ENCODE measurements at places on chromosomes 11 and 22.
A peak's percentile ranks its signal among the peaks of the same experiment; 100 is the strongest.

DNA sequence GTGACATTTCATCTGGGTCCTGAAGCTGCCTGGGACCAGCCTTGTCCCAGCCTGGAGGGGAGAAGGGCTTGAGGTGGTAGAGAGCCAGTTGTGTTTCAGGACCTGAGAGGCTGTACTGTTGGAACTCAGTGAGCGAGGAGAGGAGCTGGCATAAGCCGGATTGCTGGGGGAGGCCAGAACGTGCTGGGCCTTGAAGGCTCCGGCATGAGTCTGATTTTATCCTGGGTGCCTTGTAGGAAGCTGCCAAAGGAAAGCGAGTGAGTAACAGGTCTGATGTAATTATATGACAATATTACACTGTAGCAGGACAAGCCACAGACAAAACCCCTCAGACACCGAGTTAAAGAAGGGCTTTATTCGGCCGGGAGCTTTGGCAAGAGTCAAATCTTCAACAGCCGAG is 17.2 kb downstream of the AP2A2 start:
- DNase-seq: no peak

DNA sequence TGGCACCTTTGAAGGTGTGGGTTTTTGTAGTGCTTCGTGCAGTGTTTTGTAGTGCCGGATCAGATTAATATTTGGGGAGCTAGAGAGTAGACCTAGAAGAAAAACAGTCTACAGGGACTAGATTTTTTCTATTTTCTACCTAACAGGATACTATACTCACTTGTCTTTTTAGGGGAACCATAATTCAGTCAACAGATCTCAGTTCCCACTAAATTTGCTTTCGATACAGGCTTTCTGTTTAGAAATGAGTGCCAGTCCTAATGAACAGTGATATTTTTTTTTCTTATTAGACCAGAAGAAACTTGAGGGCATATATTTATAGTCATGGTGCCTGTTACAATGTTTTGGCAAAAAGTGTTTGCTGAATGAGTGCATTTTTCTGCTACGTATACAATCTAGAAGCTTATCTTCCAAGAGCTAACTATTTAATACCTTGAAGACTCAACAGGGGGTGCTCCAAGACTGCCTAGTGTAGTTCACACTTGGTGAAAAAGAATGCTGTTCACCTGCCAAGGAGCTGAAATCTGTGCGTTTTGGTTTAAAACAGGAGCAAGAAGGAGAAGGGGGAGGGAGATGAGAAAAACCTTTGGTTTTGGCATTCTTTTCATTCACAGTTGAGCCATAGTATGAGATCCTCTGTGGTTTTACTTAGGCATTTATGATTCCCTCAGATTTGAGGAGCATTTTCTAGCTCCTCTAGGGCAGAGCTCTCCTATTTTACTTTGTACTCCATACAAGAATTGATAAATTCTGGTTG is 44.9 kb upstream of the VSTM5 start:
- DNase-seq: peak; percentile 81

DNA sequence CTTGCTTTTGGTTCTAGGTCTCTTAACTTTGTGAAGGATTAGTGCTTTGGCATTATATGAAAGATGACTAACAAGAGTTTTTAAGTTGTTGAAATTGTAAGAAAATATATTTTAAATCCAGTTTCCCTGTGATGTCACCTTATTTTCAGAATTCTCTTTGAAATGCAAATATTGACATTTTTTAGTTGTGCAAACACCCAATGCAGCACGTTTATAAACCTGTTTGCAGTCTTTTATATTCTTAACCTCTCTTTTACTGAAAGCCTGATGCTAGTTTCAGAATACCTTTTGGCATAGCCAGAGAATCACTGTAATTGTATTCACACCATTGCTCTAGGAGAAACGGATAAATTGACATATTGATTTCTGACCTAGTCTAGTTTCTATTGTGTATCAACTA is 42.8 kb upstream of the SLC37A2 start:
- DNase-seq: no peak

DNA sequence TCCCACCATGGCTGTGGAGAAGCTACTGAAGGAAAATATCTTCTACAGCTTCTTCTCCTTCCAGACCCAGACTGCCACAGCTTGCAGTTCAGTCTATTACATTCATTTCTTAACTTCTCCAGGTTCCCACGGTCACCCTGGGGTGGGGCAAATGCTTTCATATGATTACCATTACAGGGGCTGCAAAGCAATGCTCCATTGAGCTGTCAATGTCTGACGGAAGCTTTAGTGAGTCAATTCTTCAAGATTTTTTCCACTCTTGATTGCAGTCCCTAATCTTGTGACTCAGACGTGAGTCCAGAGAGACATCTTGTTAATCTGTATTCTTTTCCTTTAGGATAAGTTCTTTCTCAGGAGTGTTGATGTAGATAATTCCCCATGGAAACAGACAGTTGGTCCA is 233.4 kb upstream of the DDI1 start:
- no peak for DNase-seq

DNA sequence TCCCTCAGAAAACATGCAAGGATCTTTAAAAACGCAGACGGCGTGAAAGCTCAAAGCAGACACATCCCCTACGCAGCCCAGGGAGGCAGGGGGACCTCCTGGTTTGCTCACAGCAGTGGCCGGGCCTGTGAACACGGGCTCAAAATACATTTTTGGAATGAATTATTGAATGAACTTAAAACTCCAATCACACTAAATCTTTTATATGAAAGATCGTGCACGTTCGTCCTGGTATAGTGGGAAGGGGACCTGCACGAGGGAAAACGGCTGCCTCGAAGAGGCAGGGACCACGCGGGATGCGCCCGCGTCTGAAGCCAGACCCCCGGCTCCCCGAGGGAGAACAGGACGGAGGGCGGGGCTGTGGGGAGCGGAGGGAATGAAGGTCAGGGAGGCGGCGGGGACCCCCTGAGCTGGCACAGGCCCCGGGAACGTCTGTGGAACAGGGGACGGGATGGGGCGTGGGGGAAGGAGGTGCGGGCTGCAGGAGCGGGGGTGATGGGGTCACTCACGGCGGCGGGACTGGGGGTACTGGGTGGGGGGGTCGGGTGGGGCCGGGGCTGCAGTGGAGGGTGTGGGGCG is 1.3 kb upstream of the PANX2 start:
- DNase-seq: no peak

DNA sequence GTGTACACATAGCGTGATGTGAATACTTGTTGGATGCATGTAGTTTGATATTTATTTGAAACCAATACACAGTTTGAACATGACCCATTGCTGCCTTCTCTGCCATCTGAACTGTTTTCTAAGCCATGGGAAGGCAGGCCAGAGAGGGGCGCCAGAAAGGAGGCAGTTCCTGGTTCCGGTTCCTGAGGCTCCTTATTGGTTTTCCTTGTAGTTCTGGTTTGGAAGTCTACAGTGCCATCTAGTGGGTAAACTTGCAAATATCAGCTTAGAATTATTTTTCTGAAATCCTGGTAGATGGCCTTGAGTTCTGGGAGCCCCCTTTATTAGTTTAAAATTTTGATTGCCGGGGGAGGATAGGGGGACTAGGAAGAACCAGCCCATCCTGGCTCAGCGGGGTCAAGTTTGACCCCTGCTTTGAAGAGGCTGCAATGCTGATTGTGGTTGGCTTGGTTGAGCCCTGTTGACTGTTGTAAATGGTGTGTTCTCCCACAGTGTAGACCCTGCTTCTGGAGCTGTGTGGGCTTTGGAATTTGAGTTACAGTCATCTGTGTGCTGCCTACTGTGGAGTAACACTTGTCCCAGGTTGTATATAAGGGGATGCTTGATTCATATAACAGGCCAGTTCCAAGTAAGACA is 48.4 kb downstream of the GRAMD1B start:
- DNase-seq: peak; percentile 15

GRCh38 chr11:94326947-94327346 is 22.6 kb downstream of the IZUMO1R start:
- DNase-seq: no peak
